ENCODE measurements at places on chromosomes 2 and 18. TPM values are rescaled to one million over a fixed set of nuclear protein-coding genes. Genes with fewer than 3 reads are reported as not detected.

Gene CIB4
- total RNA-seq: not detected

Gene ABCB11
- total RNA-seq: under 0.01 TPM

Gene CPSF3
- total RNA-seq: 99.6 TPM

Gene SKOR2
- not detected for total RNA-seq

Gene ANKZF1
- total RNA-seq: 17.7 TPM

Gene TFPI
- total RNA-seq: 1,146 TPM

Gene M1AP
- total RNA-seq: not detected

Gene COL3A1
- 10.9 TPM for total RNA-seq

Gene PJVK
- total RNA-seq: 0.42 TPM

Gene OSR1
- 0.17 TPM for total RNA-seq

Gene FAM161A
- total RNA-seq: 2.0 TPM

Gene RESP18
- total RNA-seq: not detected

Gene ANKRD62
- total RNA-seq: not detected

Gene TRIM54
- total RNA-seq: 0.74 TPM

Gene KIF5C
- total RNA-seq: 0.34 TPM

Gene FABP1
- total RNA-seq: not detected

Gene CPLX4
- total RNA-seq: not detected

Gene CXCR4
- 57.4 TPM for total RNA-seq

Gene OTOF
- total RNA-seq: 73.3 TPM

Gene RANBP2
- 126 TPM for total RNA-seq

Gene HOXD8
- total RNA-seq: 30.3 TPM

Gene UGT1A5
- not detected for total RNA-seq

Gene EPB41L3
- total RNA-seq: 42.1 TPM

Gene GAD1
- total RNA-seq: not detected

Gene WIPF1
- 14.1 TPM for total RNA-seq

Gene RNF152
- total RNA-seq: 88.8 TPM

Gene VAMP8
- 7.5 TPM for total RNA-seq

Gene LMAN2L
- 24.2 TPM for total RNA-seq

Gene GALNT3
- 0.34 TPM for total RNA-seq

Gene IL36A
- total RNA-seq: not detected

Gene LIMS4
- total RNA-seq: 40.1 TPM

Gene B3GNT7
- total RNA-seq: 13.6 TPM

Gene SH3RF3
- 13.5 TPM for total RNA-seq

Gene CYP1B1
- 5.6 TPM for total RNA-seq

Gene WDR54
- 23.3 TPM for total RNA-seq

Gene CAPN14
- total RNA-seq: 0.05 TPM

Gene GDF7
- total RNA-seq: 28.1 TPM

Gene TRAF3IP1
- 7.3 TPM for total RNA-seq

Gene ATAD2B
- total RNA-seq: 23.3 TPM

Gene CCDC121
- total RNA-seq: 2.8 TPM

Gene C2orf72
- under 0.01 TPM for total RNA-seq

Gene NEDD4L
- 26.4 TPM for total RNA-seq

Gene TMEM17
- 0.51 TPM for total RNA-seq

Gene STK39
- total RNA-seq: 2.4 TPM

Gene SLC14A1
- total RNA-seq: not detected

Gene CAPN13
- total RNA-seq: not detected

Gene DNAH7
- 0.09 TPM for total RNA-seq

Gene TEKT4
- not detected for total RNA-seq

Gene SLC16A14
- 0.09 TPM for total RNA-seq

Gene OTX1
- total RNA-seq: 0.34 TPM

Gene RAB17
- total RNA-seq: 4.9 TPM

Gene TSHZ1
- total RNA-seq: 15.0 TPM

Gene CLHC1
- 6.9 TPM for total RNA-seq

Gene CFAP53
- total RNA-seq: 0.14 TPM

Gene SERPINB2
- not detected for total RNA-seq

Gene BBS5
- 3.2 TPM for total RNA-seq

Gene TLX2
- not detected for total RNA-seq

Gene DBI
- total RNA-seq: 121 TPM
